ENCODE measurements at places on chromosomes 16 and 17. TPM values are rescaled to one million over a fixed set of nuclear protein-coding genes. Genes with fewer than 3 reads are reported as not detected.

GRCh38 chr16:59179446-59180082, 445.4 kb upstream of the GOT2 start:
- DNase-seq, result no peak

GRCh38 chr17:41009301-41009760, 403 bp upstream of the KRTAP3-1 start:
- DNase-seq, result no peak

Gene HNF1B
- total RNA-seq, result 1.5 TPM

GRCh38 chr16:66741169-66741900, 10.1 kb downstream of the DYNC1LI2 start:
- no peak for DNase-seq

GRCh38 chr17:77577491-77577890, 381.0 kb upstream of the TNRC6C start:
- no peak for DNase-seq

DNA sequence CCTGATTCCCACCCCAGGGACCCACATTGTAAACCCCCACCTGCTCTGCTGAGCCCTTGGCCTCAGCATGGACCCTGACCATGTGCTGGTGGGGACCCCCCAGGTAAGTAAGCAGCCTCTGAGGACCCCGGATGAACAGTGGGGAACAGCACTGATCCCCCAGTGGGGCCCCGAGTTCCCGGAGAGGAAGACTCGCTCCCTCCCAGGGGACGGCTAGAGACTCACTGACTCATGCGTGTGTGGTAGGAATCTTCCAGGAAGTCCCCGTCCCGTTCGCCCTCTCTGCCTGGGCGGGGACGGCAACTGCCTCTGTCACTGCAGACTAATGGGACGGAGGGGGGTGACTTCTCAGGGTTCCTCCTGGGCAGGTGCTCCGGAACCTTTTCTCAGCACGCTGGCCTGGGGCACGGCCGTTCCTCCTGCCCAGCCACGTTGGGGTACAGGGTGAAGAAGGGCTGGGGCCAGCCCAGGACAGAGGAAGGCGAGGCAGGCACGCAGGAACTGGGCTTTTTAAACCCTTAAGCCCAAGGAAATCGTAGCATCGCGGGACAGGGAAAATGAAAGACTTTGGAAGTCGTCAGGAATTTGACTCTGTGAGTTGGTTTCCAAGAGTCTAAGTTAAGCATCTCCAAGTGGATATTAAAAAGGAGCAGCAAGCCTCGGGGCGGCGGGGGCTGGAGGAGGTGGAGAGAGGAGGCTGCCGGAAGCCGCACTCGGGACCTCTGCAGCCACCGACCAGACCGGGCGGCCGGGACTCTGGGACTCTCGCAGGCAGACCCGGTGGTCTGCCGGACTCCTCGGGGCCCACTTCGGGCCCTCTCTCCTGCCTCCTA, 178.7 kb downstream of the SEC14L1 start:
- DNase-seq, result peak; percentile 84

Gene RHBDL3
- not detected for total RNA-seq

- DNase-seq, result peak; percentile 70
Observed at GRCh38 chr16:50265260-50265659, 1.1 kb upstream of the ADCY7 start.

Gene TEX19
- not detected for total RNA-seq

Gene CASKIN2
- total RNA-seq, result 0.37 TPM

- DNase-seq, result no peak
Observed at GRCh38 chr17:303168-303567, 49.4 kb downstream of the RPH3AL start.

- no peak for DNase-seq
Observed at GRCh38 chr16:16850274-16850673, 471.3 kb downstream of the NPIPA7 start.

- no peak for DNase-seq
Observed at GRCh38 chr17:78665387-78665951, 88.3 kb upstream of the DNAH17 start.

- no peak for DNase-seq
Observed at GRCh38 chr16:66541388-66542355, 8.2 kb downstream of the TK2 start.

Gene CCL13
- total RNA-seq, result not detected

DNA sequence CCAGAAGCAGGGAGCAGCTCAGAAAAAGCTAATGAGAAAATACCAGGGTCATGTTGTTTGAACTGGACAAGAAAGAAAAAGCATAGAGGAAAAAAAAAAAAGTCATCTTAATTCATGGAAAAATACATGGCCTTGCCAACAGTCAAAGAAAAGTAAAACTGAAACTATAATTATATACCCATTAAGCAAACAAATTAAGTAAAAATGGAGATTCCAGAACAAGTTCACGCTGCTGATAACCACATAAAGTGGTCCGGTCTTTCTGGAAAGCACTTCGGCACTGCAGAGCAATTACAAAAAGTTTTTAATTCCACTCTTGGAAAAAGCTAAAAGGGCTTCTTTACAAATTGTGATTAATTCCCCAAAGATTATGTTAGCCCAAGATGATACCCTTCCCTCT, 12.4 kb upstream of the P2RX5 start:
- no peak for DNase-seq

DNA sequence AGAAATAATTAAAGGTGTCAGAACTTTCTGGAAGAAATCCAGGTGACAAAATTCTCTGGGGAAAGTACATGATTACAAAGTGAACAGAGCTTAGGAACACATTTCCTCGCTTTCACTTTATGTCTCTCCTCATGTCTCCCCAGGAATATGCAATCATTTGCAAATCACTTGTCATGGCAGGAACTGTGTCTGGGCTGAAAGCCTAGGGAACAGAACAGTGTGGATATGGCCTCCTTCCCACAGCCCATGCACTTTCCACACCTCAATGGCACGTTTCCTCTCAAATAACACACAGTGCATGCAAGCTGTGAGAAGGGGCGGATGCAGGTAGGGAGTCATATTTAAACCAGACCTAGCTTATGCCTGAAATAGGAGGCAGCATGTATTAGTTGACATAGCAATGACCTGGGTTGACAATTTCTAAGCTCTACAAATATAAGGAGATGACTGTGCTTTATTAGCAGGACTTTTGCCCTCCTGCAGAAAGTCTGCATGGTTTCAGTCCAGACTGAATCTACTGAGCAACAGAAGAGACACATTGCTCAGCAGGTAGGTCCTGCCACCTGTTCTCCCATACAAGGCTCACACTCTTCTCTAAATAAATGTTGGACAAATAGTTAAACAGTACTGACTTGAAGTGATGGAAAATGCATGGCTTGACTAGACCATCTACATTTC, 236.0 kb upstream of the ELAC2 start:
- DNase-seq, result no peak

Gene CES1
- 0.37 TPM for total RNA-seq

DNA sequence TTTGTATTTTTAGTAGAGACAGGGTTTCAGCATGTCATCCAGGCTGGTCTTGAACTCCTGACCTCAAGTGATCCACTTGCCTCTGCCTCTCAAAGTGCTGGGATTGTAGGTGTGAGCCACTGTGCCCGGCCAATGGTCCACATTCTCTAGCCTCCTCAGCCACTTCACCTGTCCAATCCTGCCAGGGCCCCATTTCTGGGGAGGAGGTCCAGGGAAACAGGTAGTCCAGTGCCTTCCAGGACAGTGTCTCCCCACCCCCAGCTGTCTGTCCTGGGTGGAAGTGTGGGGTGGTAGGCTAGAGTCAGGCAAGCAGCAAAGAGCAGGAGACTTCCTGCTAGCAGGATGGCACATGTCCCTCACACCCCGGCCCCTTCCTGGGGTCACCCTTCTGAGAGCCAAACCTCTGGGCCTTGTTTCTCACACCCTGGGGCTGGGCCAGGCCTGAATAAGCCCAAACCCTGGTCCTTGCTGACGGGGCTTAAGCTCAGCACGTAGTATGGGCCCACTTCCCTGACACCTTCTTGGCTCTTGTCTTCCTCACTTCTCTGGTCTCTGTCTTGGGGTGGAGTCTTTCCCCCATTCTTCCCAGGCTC, 5.0 kb downstream of the FHOD1 start:
- DNase-seq, result no peak

DNA sequence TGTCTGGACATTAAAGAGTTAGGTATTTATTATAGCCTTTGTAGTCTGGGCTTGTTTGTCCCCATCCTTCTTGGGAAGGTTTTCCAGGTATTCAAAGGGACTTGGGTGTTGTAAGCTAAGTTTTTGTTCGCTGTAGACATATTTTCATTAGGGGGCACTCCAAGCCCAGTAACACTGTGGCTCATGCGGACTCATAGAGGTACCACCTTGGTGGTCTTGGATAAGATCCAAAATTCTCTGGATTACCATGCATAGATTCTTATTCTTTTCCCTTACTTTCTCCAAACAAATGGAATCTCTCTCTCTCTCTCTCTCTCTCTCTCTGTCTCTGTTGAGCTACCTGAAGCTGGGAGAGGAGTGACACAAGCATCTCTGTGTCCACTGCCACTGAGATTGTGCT, 48.9 kb downstream of the ERCC4 start:
- no peak for DNase-seq

DNA sequence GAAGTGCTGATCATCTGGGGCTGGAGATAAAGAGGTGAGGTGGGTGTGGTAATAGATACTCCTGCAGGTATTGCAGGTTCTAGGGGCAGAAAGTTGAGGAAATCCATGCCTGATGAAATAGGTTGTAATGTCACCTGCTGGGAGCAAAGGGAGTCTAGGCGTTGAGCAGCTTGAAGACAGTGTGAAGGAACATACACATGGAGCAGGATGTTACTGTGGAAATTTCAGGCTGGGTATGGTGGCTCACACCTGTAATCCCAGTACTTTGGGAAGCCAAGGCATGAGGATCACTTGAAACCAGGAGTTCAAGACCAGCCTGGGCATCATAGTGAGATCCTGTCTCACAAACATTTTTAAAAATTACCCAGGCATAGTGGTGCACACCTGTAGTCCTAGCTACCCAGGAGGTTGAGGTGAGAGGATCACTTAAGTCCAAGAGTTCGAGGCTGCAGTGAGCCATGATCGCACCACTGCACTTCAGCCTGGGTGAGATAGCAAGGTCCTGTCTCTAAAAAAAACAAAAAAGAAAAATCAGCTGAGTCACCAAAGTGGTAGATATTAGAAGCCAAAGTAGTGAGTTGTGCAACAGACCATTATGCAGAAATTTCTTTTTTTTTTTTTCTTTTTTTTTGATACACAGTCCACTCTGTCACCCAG, 9.1 kb upstream of the CRYBA1 start:
- no peak for DNase-seq

- DNase-seq, result no peak
Observed at GRCh38 chr17:10739386-10739785, 9.6 kb upstream of the TMEM220 start.

DNA sequence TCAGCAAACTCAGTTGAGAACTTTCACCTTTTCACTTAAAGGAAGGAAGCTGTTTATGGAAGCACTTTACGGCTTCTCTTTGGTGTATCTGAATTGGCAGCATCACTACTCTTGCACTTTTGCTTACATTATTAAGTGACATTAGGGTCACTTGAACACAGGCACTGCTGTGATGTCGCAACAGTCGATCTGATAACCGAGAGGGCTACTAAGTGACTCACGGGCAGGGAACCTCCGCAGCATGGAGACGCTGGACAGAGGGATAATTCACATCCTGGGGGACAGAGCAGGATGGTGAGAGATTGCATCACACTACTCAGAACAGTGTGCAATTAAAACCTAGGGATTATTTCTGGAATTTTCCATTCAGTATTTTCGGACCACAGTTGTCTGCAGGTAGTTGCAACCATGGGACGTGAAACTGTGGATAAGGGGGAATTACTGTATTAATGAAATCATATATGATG, 56.5 kb downstream of the DNAH2 start:
- DNase-seq, result no peak

Gene LRRC37A
- total RNA-seq, result 22.1 TPM
